ENCODE measurements at places on chromosomes 12 and 14.

GRCh38 chr12:46558677-46559076 is 186.1 kb upstream of the SLC38A2 start:
- DNase-seq = no peak

DNA sequence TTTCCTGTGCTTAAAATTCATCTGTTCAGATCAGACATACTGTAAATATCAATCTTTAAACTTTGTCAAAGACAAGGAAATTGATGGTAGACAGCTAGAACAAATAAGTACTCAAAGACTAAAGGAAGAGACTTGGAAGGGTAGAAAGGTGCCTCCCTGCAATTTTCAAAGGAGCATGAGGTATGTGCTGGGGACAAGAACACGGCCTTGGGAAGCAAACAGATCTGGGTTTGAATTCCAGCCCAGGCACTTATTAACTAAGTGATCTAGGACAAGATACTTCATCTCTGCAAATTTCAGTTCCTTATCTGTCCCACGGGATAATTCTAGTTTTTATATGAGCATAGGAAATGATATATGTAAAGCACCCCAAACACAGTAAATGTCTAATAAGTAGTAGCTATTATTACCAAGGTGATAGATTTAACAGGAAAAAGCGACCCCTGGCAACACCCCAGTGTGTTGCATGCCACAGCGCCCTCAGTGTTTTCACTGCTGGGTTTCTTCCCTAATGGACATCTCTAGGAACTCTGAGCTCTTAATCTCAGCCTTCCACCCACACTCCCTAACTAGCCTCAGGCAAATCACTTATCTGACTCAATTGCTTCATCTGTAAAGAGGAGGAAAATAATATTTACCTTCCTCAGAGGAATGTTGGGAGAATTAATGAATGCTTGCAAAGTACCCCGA is 44.7 kb upstream of the BMP4 start:
- DNase-seq = no peak

GRCh38 chr12:1216560-1216959 is 225.5 kb downstream of the ERC1 start:
- no peak for DNase-seq

- DNase-seq = no peak
These were observed 19.4 kb downstream of the TPH2 start for GRCh38 chr12:71958056-71958455.

- no peak for DNase-seq
These were observed 183.9 kb upstream of the BMP4 start for GRCh38 chr14:54140551-54140950.

- DNase-seq = no peak
These were observed 41.6 kb downstream of the ATXN2 start for GRCh38 chr12:111557271-111558106.

- no peak for DNase-seq
These were observed 2.7 kb downstream of the ANHX start for GRCh38 chr12:133233006-133233405.

- DNase-seq = no peak
These were observed 30.7 kb upstream of the EPS8 start for GRCh38 chr12:15819644-15820437.

GRCh38 chr12:94495445-94496115 is 35.9 kb upstream of the CEP83 start:
- DNase-seq = no peak

- DNase-seq = no peak
These were observed 156.7 kb downstream of the CEP128 start for GRCh38 chr14:80784820-80785219.

DNA sequence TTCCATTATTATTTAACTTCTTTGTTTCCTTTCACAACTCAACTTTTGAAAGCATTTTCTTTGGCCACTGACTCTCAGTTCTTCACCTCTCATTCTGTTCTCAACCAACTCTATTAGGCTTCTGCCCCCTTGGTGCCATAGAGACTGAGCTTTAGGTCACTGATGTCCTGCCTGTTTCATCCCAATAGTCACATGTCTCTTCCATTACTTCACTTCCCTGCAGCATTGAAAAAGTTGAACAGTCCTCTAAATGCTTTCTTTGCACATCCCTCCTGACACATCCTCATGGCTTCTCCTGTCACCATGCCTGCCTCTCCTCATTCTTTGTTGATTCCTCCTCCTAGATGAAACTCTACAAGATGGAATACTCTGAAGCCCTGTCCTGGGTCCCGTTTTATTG is 2.7 kb downstream of the CLEC12A start:
- DNase-seq = no peak

All from NCI-H1694 (cell line).